Skin of body (tissue), 3 donors: ENCODE measurements at places on chromosomes 5 and 9.

GRCh38 chr5:56838409-56839039 is 23.2 kb downstream of the MAP3K1 start:
- peak; percentile 87 for DNase-seq

DNA sequence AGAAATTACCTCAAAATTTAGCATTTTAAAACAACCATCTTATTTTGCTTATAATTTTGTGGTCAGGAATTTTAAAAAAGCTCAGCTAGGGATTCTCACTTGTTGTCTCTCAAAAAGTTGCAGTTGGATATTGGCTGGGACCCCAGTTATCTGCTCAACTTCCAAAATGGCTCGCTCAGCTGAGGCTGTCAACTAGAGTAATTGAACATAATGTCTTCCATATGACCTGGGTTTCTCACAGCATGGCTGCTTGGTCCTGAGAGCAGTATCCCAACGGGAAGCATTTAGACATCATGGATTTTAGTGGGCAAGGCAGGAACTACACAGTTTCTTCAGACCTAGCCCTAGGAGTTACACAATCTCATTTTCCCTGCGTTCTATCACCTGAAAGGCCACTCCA is 63.6 kb upstream of the SPEF2 start:
- DNase-seq: peak; percentile 34

- no peak for DNase-seq
Measured at GRCh38 chr5:179870403-179870903, 11.8 kb upstream of the MRNIP start.

DNA sequence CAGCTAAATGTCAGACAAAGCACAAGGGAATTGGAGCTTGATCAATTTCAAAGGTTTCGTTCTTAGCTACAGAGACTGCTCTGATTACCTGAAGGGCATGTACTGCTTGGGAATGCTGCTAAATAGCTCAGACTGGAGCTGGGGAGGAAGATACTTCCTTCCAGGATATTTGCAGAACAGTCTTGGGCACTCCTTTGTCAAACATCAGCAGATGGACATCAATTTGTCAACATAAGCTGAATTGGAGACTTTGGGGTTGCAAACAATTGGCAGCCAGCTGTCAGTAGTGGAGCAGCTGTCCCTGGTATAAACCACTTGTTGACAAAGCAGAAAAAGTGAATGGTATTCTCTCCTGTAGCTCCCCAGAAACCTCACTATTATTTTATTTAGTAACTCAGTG is 182.0 kb downstream of the CCDC192 start:
- DNase-seq: no peak

- no peak for DNase-seq
Measured at GRCh38 chr5:95916687-95917085, 45.0 kb downstream of the ELL2 start.

DNA sequence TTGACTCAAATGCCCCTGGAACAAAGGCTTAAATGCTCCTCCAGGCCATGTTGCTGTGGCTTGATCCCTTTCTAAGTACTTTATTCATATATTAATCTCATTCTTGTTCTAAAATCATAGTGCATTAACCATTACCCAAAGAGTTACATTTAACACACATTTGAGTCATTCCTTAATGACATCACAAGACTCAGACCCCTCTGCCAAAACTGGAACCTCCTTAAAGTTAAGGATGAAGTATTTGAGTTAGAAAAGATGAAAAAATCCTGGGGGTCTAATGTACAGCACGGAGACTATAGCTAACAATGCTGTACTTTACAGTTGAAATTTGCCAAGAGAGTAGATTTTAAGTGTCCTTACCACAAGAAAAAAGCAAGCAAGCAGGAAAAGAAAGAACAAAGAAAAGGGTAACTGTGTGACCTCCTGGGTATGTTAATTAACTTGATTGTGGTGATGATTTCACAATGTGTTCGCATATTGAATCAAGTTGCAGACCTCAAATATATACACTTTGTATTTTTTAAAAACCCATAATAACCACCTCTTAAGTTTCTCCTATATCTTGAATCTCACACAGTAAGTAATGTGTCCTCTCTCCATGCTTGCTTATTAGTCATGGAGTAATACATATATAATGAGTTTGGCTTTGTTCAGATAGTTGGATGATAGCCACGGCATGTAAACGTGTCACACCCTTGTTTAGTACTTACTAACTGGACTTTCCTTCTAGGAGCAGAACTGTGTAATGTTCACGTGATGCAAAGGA is 376.9 kb downstream of the SEMA5A start:
- DNase-seq: no peak

DNA sequence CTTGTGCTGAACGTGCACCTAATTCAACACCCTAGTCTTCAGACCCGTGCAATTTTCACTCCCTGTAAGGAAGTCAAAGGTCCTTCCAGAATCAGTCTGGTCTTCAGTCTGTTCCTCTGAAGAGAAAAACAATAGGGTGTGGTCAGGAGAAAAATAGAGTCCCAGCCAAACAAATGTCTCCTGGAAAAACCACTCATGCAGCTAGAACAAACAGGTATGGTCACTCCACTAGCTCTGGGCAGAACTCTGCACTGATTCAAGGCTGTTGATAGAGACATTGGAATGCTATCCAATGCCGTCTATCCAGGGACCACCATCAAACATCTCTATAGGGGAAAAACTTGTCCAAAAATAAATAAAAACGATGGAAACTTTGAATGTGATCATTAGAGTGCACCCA is 81.8 kb upstream of the MAP3K1 start:
- DNase-seq: no peak

DNA sequence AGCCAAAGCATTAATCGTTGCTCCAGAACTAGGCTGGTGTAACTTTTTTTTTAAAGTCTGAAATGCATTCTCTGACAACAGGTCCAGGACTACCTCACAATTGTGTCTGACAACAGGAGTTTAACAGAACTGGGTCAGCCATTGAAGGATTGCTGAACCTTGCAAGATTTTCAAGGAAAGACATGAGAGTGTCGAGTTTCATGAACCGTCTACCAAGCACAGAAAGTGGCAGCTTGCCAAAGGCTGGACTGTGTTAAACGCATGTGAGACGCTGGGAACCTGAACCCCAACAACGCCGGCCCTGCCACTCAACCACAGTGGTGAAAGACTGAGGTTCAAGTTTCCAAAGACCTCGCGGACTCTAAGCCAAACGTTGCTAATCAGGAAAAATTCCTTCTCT is 79.1 kb downstream of the LHFPL2 start:
- DNase-seq: no peak

GRCh38 chr5:160543395-160543794 is 121.7 kb downstream of the PTTG1 start:
- no peak for DNase-seq

GRCh38 chr9:27188426-27188825 is 79.4 kb downstream of the TEK start:
- no peak for DNase-seq

DNA sequence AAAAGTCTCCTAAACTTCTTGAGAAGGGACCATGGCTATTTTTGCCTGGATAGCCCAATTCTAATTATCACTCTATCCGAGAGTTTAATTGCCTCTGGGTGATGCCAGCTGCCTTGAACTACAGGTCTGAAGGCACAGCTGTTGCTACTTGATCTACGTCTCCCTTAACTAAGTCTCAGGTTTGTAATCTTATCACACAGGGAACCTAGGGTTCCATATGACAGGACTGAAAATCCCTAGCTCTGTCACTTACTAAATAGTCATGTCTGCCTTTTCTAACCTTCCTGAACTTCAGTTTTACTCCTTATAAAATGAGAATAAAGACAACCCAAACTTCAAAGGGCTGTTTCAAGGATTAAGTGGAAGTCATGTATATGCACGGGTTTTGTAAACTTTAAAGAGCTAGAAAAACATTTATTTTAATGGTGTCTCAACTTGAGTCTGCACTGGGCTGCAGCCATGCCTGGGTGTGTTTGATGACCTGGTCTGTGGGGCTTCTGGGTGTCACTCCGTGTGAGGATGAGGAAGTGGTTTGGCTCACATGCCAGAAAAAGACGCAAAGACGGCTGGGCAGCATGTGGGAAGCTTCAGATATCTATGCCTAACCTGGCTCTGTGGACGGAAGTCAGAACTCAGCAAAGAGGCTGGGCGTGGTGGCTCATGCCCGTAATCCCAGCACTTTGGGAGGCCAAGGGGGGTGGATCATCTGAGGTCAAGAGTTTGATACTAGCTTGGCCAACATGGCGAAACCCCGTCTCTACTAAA is 129.3 kb upstream of the SLC44A1 start:
- DNase-seq: no peak

DNA sequence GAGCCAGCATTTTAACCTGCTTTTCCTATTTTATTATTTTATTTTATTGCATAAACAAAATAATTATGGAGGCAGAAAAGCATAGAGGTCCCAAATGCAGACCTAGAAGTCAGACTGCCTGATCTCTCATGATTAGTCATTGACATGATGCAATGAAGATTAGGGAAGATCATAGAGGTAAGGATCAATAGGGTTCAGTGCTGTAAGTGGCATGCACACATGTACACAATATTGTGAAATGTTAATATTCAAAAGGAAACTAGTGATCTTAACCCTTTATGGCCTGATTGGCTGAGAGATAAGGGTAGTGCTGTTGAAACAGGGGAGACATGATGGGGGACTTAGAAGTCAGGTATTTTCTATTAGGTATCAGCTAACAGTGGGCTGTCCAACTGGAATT is 1.1 kb upstream of the FRRS1L start:
- no peak for DNase-seq

DNA sequence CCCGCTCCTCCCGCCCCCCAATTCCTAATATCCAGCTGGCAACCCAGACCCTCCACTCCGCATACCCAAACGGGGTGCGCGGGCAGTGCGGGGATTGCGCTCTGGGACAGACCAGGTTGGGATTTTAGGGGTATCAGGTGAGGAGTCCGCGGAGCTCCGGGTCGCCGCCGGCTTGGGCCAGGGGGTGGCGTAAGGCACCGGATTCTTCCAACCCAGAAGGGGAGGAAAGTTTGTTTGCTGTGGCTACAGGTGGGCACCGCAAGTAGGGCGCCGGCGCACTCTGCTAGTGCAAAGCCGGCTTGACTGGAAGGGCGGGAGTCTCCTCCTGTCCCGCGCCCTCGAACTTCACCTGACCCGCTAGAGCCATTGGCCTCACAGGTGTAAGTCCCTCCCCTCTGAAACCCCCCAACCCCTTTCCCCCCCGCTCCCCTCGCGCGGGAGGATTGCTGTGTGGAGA is 709 bp downstream of the IQGAP2 start:
- peak; percentile 30 for DNase-seq

GRCh38 chr5:56475689-56476486 is 242.8 kb upstream of the ANKRD55 start:
- DNase-seq: no peak

DNA sequence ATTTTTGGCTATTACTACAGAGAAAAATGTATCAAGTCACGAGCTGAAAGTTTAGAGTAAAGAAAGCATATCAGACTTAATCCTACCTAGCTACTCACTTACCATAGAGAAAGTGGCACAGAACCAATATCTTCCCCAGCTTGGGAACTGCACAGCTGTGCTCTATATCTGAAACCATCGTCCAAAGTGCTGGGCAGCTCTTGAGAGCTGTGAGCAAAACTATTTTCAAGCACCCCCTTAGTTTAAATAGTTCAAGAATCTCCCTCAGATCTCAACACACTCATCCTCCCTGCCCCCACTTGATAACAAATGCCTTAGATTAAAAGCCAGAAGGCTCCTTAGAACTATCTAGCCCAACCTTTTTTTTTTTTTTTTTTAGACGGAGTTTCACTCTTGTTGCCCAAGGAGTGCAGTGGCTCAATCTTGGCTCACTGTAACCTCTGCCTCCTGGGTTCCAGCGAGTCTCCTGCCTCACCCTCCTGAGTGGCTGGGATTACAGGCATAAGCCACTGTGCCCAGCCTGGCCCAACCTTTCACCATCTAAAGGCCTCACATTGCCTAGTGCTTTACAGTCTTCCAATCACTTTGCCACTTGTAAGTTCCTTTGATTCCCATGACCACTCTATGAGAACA is 94.2 kb upstream of the APC start:
- DNase-seq: no peak

DNA sequence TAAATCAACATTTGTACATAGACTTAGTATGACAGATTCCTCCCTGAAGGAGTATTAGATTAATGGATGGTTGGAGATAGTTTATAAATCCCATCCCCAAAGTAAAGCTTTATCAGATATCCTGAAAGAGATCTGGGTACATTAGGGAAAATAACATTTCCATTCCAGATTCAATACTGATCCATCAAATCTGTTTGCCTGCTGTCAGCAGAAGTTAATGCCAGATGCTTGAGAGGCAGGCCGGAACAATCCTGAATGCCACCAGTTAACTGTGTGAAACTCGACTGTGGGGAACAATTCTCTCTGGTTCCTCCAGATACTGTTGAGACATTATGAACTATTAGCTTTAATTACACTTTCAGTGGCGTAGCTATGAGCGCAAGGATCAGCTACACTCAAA is 1166.8 kb downstream of the MAT2B start:
- no peak for DNase-seq

DNA sequence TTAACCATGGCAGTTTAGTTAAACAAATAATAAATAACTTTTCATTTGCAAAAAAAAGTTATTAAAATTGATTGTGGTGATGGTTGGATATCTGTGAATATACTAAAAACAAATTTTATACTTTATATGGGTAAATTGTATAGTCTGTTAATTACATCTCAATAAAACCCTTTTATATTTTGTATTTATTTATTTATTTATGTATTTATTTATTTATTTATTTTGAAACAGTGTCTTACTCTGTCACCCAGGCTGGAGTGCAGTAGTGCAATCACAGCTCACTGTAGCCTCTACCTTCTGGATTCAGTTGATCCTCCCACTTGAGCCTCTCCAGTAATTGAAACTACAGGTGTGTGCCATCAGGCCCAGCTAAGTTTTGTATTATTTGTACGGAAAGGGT is 52.4 kb downstream of the OTP start:
- DNase-seq: no peak

DNA sequence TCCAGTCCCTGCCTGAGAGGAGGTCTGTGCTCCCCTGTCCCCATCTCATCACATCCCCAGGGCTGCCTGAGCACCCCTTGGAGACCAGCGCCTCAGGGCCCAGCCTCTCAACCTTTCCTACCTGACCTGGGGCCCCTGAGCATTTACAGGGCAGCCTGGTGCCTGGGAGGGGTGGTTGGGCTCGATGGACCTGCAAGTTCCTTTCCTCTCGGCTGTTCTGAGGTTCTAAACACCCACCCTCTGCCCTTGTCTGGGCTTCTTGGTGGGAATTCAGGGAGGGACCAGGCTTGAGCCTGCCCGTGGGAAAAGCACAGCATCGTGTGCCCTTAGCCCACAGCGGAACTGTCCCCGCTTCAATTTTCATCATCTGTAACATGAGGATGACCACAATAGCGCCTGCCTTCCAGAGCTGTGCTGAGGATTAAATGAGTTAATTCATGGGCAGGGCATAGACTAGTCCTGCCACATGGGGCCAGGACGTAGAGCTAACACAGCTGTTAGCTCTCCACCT is 91.0 kb upstream of the SH3PXD2B start:
- no peak for DNase-seq

DNA sequence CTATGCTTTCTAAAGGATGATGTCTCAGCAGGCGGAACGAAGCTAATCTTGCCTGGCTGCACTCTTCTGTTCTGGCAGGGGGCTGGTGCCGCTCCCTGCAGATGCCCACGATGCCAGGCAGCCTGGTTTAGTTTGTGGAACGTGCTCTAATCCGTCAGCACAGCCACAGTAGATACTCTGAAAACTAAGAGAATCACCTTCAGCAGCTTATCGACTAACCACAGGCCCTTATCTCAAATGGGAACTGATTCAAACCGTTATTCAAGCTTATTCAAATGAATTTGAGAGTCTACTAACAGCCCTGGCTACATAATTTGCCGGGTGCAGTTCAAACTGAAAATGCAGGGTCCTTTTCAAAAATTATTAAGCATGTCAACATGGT is 246.6 kb upstream of the ANKRD55 start:
- no peak for DNase-seq

GRCh38 chr5:68662804-68663307 is 431.0 kb upstream of the SLC30A5 start:
- no peak for DNase-seq

GRCh38 chr9:103661663-103662062 is 432.4 kb upstream of the SMC2 start:
- DNase-seq: no peak
